8988T (cell line): ENCODE measurements at places on chromosomes 1 and 21.

DNA sequence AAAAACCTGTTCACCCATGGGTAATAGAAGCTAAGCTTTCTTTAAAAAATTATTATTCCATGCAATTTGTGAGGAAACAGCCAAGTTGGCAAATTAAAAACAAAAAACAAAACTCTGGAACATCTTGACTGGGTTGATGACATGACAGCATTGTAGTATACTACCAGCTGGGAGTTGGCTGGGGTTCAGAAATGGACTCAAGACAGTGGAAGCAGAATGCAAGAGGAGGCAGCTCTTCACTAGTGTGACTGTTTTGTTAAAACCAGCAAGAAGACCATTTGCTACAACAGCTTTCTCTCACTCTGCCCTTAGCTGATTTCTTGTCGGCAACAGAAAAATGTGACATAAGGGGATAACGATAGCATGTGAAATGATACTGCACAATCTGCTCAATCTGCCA lies 1298.9 kb upstream of the ADGRL4 start:
- no peak for DNase-seq

DNA sequence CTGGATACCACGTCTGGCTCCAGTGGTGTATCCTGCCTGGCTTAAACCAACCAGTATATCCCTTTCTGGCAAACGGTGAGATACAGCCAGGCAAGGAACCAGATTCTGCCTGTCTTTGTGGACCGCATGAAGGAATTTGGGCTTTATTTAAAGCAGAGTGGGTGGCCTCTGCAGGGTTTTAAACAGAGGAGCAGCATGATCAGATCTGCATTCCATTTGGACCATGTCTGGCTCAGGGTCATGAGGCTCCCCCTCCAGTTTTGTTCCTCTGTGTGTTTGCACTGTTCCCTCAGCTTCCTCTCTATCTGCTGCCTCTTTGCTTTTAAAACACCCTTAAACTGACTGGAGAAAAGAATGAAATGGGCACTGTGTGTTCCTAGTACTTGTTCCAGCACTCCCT lies 195.0 kb downstream of the GIPC2 start:
- DNase-seq = no peak

DNA sequence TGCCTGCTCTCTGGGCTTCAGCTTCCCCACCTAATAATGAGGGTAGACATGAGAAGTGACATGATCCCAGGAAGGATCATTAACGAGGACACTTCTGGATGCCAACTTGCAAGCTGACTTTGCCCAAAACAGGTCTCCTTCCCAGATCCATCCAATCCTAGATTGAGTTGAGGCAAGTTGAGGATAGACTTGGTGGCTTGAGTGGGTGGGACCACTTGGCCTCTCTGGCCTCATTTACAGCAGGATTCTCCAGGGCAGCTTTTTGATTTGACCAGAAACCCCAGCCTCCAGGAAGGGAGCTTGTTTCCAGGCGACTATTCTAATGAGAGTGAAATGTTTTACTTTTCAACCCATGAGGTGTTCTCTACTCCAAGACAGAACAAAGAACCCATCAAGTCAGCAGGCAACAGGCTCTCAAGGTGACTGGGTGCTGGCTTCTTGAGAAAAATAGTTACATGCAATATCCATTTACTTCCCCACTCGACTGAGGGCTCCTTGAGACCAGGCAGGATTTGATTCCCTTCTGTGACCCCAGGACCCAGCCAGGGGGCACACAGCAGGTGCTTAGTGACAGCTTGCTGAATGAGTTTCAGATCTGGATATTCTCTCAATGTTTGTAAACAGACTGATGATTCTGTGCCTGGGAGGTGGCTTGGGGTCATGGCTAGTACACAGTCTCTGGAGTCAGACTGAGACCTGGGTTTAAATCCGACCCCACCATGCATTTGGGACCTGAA lies 128.2 kb downstream of the DMRTB1 start:
- no peak for DNase-seq

DNA sequence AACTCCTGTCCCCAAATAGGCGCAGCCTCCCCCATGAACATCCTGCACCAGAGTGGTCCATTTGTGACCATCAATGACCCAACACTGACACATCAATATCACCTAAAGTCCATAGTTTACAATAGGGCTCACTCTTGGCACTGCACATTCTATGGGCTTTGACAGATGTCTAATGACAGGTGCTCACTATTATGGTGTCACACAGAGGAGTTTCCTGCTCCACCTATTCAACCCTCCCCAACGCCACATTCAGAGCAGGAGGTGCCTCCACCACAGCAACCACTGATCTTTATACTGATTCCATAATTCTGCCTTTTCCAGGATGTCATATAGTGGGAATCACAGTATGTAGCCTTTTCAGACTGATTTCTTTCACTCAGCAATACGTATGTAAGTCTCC lies 24.2 kb downstream of the GNG4 start:
- DNase-seq = no peak

GRCh38 chr1:175540896-175541645 lies 202.3 kb downstream of the TNR start:
- no peak for DNase-seq

- no peak for DNase-seq
Measured at GRCh38 chr1:80214888-80215540, 1208.5 kb upstream of the ADGRL4 start.

- DNase-seq = peak; percentile 57
Measured at GRCh38 chr1:28877132-28877781, 37.1 kb upstream of the EPB41 start.

- no peak for DNase-seq
Measured at GRCh38 chr1:52127181-52128180, 14.4 kb upstream of the ZFYVE9 start.

DNA sequence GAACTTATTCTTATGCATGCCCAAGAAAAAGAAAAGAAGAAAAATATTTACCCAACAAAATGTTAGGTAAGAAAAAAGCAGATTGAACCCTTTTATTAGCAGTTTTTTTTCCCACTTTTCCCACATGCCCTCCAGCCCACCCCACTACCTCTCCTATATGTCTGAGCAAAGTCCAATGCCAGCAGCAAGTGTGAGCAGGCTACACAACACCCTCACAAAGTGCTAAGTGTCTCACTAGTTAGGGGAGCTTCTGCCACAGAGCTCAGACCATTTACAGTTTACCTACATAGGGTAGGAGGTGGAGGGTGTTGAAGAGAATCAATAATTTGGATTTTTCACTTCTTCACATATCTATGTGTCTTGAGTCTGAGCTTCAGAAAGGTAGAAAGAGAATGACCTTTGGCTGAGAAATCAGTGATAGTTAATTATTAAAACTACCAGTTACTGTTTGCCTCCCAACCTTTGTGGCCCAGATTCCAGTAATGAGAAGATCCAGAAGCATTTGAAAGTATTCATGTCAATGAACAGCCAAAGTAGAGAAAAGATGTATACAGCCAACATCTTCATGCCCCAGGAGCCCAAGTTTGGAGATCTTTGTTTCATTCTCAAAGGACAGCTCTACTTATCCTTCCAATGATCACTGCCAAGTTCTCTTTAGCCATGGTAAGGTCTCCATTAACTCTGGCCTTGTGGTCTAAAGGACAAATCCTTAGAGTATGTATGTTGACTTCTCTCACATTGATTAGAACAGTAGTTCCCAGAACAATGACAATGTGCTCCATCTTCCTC lies 26.2 kb downstream of the OR10J5 start:
- no peak for DNase-seq

DNA sequence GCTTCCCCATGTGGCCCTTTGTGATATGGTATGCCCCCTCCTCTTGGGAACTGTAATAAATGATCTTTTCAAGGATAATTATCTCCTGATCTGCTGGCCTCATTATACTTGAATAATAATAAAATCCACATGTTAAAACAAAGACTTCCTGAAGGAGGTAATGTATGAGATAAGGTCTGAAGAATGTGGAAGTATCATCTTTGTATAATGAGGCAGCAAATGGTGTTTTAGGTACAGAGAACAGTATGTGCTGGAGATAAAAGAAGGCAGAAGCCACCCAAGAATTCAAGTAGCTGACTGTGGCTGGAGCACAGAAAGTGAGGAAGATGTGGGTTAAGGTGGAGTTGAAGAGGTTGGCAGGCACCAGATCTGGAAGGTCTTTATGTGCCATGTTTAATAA lies 12.8 kb upstream of the COG2 start:
- DNase-seq = no peak

- DNase-seq = no peak
Measured at GRCh38 chr1:179888071-179888470, 6.0 kb downstream of the TOR1AIP1 start.

- DNase-seq = no peak
Measured at GRCh38 chr1:42922687-42923366, 35.8 kb downstream of the SLC2A1 start.

DNA sequence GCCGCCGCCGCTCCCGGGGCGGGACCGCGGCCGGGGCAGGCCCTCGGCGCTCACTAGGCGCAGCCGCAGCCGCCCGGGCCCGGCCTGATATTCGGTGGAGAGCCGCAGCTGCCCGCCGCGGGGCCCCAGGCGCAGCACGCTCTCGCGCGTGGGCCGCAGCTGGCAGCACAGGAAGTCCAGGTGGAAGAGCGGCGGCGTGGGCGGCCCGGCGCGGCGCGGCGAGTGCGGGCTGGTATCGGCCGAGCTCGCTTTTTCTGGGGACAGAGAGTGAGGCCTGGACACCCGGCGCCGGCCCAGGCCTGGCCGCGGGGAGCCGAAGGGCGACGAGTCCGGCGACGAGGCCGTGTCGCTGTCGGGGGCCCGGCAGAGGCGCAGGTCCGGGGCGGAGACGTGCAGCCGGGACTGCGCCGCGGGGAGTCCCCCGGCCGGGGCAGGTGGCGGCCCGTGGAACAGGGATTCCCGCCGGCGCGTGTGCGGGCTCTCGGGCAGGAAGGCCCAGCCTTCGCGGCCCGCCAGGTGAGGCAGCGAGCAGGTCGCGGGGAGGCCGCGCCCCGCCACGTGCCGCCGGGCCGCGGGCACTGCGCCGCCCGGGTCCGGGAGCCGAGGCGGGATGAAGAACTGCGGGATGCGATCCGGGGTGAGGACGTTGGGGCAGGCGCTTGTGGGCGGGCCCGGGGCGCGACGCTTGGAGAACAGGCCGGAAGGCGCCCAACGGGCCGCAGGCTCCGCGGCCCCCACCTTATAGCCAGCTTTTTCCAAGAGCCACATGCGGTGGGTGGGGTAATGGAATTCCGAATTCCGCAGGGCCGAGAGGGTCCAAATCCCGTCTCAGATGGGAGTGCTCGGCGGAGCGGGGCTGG lies 1.2 kb downstream of the C2CD4D start:
- no peak for DNase-seq

- no peak for DNase-seq
Measured at GRCh38 chr1:174768949-174769348, 230.8 kb upstream of the CACYBP start.

- DNase-seq = no peak
Measured at GRCh38 chr1:172239901-172240300, 180.6 kb upstream of the C1orf105 start.

DNA sequence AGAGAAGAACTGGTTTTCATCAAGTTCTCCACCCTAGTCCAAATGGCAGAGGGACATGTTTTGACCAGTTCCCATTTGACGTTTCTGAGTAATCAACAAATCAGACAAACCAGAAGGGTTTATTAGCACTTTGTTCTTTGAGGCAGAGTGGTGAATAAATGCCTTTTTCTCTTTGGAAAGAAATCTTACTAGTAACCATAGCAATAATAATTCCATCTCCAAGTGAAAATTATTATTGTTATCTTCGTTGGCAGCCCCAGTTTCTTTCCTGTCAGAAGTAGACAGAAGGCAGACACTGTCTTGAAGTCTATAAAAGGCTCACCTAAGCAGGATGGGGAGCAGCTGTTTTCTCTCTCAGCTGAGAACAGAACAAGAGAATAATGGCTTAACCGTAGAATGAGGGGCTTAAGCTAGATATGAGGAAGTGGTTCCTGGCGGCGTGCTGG lies 391.6 kb downstream of the PBX1 start:
- no peak for DNase-seq

DNA sequence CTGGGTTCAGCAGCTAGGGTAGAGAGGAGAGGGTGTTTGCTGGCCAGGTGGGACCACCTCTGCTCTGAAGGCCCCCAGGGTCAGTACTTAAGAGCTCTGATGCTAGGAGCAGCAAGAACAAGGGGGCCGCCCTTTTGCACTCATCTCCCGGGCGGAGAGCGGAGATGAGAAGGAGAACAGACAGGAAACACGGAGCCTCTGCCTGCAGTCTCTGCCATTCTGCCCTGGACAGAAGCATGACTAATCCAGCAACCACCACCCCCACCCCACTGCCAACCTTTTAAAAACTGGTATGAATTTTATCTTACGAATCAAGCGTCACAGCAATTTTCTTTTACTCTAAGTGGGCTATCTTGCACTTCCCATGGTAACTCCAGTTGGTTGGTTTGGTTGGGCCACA lies 34.5 kb downstream of the PARP1 start:
- DNase-seq = no peak

DNA sequence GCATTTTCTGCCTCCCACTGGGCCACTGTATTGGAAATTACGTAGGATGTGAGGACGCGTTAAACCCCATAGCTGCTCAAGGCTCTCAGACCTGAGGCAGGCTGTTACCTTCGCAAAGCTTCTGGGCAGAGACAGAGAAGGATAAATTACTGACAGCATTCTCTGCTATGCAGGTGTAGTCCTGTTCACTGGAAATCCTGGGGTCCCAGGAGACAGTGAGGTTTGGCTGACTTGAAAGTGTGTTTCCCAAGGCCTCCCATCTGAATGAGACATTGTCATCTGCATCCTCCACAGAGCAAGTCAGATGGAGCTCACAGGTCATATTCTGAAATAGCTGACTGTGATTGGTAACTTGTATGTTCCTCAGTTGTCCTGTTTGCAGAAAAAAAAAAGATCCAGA lies 32.0 kb downstream of the SLAMF6 start:
- DNase-seq = no peak

- no peak for DNase-seq
Measured at GRCh38 chr21:31110430-31110829, 72.2 kb upstream of the KRTAP19-8 start.

GRCh38 chr1:61089338-61089737 lies 7.0 kb downstream of the NFIA start:
- no peak for DNase-seq

GRCh38 chr1:220652995-220653394 lies 37.2 kb upstream of the C1orf115 start:
- DNase-seq = no peak

DNA sequence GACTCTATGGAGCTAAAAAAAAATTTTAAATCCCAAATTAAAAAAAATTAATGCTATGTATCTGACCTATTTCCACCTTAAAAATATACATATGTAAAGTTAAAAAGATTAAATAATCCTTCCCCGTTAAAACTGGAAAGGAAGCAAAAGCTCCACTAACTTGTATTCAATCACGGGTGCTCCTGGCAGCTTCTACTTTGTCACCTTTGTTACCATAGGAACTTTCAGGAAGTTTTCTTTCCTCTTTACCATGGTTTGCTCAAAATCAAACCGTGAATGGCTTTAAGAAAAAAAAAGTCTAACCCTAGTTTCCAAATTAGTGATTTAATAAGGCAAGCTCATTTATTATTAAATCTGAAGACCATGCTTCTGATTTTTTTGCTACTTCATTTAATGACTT lies 3.5 kb downstream of the GPATCH2 start:
- no peak for DNase-seq

DNA sequence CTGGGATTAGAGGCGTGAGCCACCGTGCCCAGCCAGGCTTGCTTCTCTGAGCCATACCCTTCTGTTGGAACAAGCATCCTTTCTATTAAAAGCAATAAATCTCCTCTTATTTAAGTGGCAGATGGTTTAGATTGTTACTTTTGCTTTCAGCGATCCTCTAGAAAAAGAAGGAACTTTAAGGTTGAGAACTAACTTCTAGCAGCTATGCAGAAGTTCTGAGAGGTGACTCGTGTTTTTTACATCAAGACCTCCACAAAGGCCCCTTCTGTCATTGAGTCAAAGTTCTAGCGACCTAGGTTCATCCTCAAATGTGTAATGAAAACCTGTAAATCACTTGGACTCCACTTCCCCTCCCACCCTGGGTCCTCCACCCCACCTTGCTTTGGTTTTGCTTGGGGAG lies 30.8 kb downstream of the PLEKHO1 start:
- no peak for DNase-seq
